Activated naive CD4-positive, alpha-beta T cell treated with anti-CD3 and anti-CD28 coated beads, Interleukin-2, amount 10 ng/mL, durations not matched to agents 7 days and 5 days (primary cell): ENCODE measurements at places on chromosomes 5 and 9.
A peak's percentile ranks its signal among the peaks of the same experiment; 100 is the strongest.

GRCh38 chr5:36826694-36827093, 49.9 kb upstream of the NIPBL start:
- no peaks in the 10 kb centered on the region for H3K4me1 ChIP-seq
- H3K4me3 ChIP-seq, result no peak overlapping the region
- no peaks in the 10 kb centered on the region for H3K36me3 ChIP-seq
- DNase-seq, result no peak
- H3K27ac ChIP-seq, result no peak overlapping the region
- H3K27me3 ChIP-seq, result peaks cover 14% of the 10 kb centered on the region

- H3K27me3 ChIP-seq, result peaks cover 4% of the 10 kb centered on the region
- no peak overlapping the region for H3K4me3 ChIP-seq
- no peak overlapping the region for H3K27ac ChIP-seq
- no peaks in the 10 kb centered on the region for H3K4me1 ChIP-seq
- H3K36me3 ChIP-seq, result no peaks in the 10 kb centered on the region
These were observed 210.0 kb downstream of the HINT1 start for GRCh38 chr5:130955041-130955440.

DNA sequence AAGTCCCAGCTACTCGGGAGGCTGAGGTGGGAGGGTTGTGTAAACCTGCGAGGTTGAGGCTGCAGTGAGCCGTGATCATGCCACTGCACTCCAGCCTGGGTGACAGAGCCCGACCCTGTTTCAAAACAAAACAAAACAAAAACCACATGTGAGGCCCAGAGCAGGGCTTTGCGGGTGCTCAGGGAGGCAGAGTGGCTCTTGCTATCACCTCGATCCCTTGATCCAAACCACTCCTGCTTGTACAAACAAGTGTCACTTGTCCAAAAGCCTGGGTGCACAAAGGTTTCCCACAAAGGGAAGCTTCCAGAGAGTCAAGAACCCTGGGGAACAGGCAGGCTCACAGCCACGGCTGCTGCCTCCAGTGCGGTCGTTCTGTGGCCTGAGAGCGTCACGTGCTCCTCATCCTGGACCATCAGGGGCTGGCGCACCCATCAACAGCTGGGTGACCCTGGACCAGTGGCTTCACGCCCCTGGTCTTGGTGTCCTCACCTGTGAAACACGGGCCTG, 162.7 kb downstream of the C9orf50 start:
- peaks cover 38% of the 10 kb centered on the region for H3K4me1 ChIP-seq
- peak overlapping the region; percentile 7 for H3K4me3 ChIP-seq
- peaks cover 73% of the 10 kb centered on the region for H3K27me3 ChIP-seq
- no peaks in the 10 kb centered on the region for H3K36me3 ChIP-seq

DNA sequence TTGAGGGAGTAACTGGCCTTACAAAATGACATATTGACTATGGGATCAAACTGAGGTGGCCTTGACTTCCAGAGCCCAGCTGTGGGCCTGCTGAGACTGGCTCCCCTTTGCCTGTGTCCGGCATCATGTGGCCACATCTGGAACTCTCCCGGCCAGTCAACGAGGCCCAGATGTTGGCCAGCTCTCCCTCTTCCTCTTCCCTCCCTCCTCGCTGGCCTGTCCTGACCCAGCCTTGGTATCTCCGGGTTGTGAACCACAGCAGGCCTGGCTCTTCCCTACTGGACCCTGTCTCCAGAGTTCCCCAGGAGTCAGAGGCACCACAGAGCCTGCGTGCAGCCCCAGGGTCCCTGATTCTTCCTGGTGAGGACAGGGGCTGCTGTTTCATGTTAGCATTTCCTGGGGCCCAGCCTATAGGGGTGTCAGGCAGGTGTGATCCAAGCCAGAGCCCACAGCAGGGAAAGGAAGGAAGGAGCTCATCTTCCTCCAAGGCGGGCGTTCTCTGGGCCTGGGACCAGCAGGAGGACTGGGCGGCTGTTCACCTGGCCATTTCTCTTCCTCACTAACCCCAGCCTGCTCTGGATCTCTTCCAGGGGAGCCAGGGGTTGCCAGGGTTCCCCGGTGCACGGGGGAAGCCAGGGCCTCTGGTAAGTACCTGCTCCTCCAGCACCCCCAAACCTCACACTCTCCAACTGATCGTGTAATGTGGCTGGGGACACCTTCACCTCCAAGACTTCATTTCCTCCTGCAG, 81.2 kb downstream of the COL27A1 start:
- no peaks in the 10 kb centered on the region for H3K36me3 ChIP-seq
- peaks cover 16% of the 10 kb centered on the region for H3K27me3 ChIP-seq
- no peak overlapping the region for H3K27ac ChIP-seq
- DNase-seq, result no peak
- H3K4me1 ChIP-seq, result no peaks in the 10 kb centered on the region
- H3K4me3 ChIP-seq, result no peak overlapping the region

- H3K4me3 ChIP-seq, result no peak overlapping the region
- H3K27me3 ChIP-seq, result no peaks in the 10 kb centered on the region
- no peaks in the 10 kb centered on the region for H3K4me1 ChIP-seq
- no peak for DNase-seq
- no peak overlapping the region for H3K27ac ChIP-seq
These were observed 394.3 kb downstream of the OSTF1 start for GRCh38 chr9:75482566-75482965.

DNA sequence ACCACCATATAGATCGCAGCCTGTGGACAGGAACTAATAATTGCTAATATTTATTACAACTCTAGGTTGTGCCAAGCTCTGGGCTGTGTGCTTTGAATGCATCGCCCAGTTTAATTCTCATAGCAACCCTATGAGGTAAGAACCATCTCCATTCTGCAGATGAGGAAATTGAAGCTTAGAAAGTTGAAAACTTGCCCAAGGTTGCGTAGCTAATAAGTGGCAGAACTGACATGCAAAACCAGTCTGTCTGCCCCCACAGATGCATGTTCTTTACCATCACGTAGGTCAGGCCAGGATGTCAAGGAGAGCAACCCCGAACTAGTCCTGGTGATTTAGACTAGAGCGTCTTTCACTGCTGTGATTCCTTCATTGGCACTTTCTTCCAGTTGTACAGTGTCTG, 15.6 kb downstream of the WWC1 start:
- H3K27me3 ChIP-seq, result peaks cover 18% of the 10 kb centered on the region
- H3K36me3 ChIP-seq, result no peaks in the 10 kb centered on the region
- H3K27ac ChIP-seq, result no peak overlapping the region
- no peaks in the 10 kb centered on the region for H3K4me1 ChIP-seq

- H3K36me3 ChIP-seq, result peaks cover 31% of the 10 kb centered on the region
- H3K4me3 ChIP-seq, result no peak overlapping the region
- DNase-seq, result no peak
- H3K4me1 ChIP-seq, result no peaks in the 10 kb centered on the region
- H3K27me3 ChIP-seq, result no peaks in the 10 kb centered on the region
- H3K27ac ChIP-seq, result no peak overlapping the region
These were observed 22.9 kb upstream of the CMYA5 start for GRCh38 chr5:79666758-79667157.

DNA sequence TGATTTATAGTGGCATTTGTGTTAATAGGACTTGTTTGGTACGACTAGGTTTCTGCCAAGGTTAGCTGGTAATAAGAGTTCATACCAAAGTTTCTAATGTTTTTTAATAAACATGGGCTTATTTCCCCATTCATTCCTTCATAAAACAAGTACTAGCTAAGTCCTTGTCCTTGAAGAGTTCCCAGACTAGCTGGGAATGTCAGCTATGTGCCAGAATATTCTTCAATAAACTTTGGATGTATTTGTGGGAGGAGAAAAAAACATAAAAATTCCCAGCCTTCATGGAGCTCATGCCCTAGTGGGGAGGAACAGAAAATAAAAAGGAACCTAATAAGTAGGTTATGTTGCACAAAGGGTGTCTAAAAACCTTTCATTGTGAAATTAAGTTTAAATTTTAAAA, 176.9 kb downstream of the DENND1A start:
- H3K27ac ChIP-seq, result no peak overlapping the region
- DNase-seq, result no peak
- no peaks in the 10 kb centered on the region for H3K27me3 ChIP-seq
- H3K36me3 ChIP-seq, result no peaks in the 10 kb centered on the region

DNA sequence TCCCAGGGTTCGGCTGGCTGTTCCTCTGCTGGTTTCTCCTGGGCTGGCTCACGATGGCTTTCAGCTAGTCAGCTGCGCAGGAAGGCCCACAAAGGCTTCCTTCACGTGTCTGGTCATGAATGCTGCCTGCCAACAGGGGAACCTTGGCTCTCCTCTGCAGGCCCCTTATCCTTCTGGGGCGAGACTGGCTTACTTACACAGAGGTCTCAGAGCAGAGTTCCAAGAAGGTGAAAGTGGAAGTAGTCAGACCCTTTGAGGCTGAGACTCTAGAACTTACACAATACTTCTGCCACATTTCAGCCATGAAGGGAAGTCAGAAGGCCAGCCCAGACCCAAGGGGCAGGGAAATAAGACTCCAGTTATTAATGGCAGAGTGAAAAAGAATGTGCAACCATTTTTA, 99.5 kb downstream of the LHFPL2 start:
- no peak overlapping the region for H3K4me3 ChIP-seq
- peaks cover 14% of the 10 kb centered on the region for H3K27me3 ChIP-seq
- no peak for DNase-seq
- H3K27ac ChIP-seq, result no peak overlapping the region

- peaks cover 13% of the 10 kb centered on the region for H3K27me3 ChIP-seq
- no peaks in the 10 kb centered on the region for H3K4me1 ChIP-seq
- no peak overlapping the region for H3K4me3 ChIP-seq
- H3K27ac ChIP-seq, result no peak overlapping the region
- H3K36me3 ChIP-seq, result no peaks in the 10 kb centered on the region
These were observed 123.7 kb upstream of the ANKRD55 start for GRCh38 chr5:56356836-56357160.

DNA sequence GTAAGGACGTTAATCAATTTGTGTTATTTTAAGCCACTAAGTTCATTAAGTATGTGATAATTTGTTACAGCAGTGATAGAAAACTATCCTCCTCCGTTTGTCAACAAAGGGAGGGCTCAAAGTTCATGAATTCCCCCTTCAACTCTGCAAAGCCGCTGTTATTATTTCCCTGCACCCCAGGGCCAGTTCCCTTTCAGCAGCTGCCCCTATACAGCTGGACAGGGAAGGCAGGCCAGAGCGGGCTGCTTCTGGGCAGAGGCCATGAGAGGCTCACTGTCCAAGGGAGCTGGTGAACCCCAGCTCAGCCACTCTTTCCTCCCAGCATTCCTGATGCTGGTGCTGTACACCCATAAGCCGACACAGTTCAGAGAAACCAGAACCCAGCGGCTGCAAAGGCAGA, 102.4 kb upstream of the GPR151 start:
- no peaks in the 10 kb centered on the region for H3K4me1 ChIP-seq
- no peak for DNase-seq
- H3K36me3 ChIP-seq, result no peaks in the 10 kb centered on the region
- H3K4me3 ChIP-seq, result no peak overlapping the region
- H3K27me3 ChIP-seq, result no peaks in the 10 kb centered on the region
- no peak overlapping the region for H3K27ac ChIP-seq

DNA sequence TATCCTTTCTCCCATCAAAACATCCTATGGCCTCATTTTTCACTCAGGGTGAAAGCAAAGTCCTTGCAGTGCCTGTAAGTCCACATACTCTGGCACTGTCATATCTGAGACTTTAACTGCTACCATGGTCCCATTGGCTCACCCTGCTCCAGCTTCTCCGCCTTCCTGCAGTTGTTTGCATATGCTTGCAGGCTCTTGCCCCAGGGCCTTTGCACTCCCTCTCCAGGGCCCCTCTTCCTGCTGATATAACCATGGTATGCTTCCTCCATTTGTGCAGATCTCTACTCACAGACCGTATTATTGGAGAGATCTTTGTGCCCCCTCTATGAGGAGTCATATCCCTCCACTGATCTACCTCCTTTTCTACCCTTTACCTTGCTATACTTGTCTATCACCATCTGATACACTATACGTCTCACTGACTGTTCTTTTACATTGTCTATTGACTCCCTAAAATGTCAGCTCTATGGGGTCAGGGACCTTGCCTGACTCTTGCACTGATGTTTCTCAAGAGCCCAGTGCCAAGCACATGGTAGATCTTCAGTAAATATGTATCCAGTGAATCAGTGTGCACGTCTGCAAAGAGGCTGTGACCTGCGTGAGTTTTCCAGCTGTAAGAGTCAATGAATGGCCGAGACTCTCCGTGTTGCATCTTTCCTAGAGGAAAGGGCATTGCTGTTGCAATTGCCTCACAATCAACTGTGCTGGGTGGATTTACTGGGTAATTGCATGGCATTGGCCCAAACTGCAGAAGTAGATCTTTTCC, 81.7 kb upstream of the CPEB4 start:
- H3K4me1 ChIP-seq, result no peaks in the 10 kb centered on the region
- no peak overlapping the region for H3K4me3 ChIP-seq
- no peaks in the 10 kb centered on the region for H3K27me3 ChIP-seq
- no peak for DNase-seq
- H3K27ac ChIP-seq, result no peak overlapping the region
- no peaks in the 10 kb centered on the region for H3K36me3 ChIP-seq

DNA sequence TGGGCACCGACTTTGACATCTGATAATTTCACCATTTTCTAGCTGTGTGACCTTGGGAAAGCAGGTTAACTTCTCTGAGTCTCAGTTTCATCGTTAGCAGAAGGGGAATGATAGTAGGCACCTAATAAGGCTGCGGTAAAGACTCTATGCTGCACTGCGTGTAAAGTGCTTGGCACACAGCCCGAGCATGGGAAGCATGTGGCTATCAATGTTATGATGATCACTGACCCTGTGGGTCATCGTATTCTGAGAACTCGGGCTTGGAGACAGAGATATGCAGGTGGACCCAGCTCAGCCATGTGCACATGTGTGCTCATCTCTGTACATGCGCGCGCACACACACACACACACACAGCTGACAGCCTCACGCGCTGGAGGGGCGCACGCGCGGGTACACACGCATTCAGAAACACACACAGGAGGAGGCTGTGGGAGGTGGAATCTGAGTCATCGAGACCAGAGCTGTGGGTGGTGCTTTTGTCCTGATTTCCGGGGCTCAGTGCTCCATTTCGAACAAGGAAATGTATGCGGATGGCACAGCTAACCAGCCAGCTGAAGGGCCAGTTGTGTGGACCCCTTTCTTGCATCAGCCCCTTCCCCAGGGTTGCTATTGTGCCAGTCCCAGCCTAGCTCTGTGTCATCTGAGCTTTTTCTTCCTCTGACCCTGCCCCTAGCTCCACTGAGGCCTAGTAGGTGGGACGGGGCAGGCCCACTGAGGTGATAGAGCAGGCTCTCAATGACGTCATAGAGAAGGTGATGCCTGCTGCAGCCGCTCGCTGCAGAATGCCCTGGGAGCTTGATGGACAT, 11.1 kb upstream of the ARAP3 start:
- H3K27ac ChIP-seq, result peak overlapping the region; percentile 78

- peaks cover 44% of the 10 kb centered on the region for H3K27me3 ChIP-seq
- DNase-seq, result no peak
These were observed 40.3 kb upstream of the CEP72 start for GRCh38 chr5:571791-572190.
